ENCODE measurements at places on chromosomes 1 and 21.

DNA sequence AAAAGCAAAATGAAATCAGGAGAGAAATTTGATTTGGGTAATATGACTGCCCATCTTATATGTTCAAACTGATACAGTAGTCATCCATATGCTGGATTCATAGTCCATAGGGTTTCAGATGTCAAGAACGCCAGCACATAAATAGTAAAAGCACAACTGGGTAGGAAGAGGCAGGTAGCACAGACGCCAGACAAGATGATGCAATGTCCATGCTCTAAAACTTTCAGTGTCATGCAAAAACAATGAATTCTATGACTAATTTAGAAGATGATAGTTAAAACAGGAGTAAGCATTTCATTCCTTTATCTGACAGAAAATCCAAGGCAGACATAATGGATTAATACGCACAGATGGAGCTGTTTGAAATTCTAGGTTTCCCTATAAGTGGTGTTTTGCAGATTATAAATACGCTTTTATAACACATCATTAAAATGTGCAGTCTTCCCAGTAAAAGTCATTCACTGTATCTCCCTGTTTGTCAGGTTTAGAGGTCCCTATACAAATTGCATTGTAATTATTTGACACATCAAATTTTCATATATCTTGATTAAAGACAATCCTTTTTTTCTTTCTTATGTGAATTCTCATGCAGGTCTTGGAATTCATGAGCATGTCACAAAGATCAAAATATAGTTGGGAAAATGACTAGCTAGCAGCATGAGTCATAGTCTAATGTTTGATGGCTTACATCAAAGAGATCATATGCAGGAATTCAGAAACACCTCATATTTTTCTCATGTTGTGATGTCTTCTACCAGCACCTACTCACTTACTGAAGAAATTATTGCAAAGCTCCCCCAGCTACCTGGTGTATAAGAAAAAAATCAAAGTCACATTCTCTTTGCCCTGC is 139.9 kb downstream of the DSCAM start:
- no peak for DNase-seq

DNA sequence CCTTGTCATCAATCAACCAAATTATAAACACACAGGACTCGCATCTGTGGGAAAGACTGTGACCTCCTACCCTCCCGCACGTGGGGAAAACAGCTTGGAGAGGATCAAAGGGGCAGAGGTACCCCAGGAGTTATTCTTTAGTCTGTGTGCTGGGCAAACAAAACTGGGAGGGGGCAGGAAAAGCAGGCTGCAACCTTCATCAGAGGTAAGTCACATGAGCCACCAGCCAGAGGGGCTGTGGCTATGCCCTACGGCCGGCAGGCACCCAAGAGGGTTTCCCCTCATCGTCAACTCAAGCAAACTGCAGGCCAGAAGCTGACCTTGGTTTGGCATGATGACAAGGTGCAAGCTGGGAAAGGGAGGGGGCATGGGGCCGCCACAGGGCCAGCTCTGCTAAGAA is 12.5 kb downstream of the SMIM12 start:
- no peak for DNase-seq

GRCh38 chr1:160534823-160535605 is 12.0 kb upstream of the SLAMF6 start:
- DNase-seq = no peak

GRCh38 chr1:44973645-44974044 is 12.8 kb downstream of the EIF2B3 start:
- no peak for DNase-seq

DNA sequence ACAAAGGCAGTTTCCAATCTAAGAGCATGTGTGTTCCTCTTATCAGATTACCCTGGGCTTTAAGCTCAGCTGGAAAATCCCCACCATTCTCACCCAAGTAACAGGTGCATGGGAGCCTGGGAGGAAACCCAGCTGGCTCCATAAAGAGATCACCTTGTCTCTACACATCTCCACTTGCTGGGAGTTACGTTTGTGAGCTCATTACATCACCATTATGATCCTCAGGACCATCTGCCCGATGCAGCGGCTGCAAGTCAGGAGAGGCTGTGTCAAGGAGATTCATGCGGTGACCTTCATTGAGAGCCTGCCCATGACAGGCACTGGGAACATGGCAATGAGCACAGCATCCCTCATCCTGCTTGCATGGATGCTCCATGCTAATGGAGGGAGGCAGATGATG is 618.0 kb downstream of the NPHP4 start:
- no peak for DNase-seq

- no peak for DNase-seq
Measured at GRCh38 chr1:182629499-182630096, 25.4 kb upstream of the RGS16 start.

DNA sequence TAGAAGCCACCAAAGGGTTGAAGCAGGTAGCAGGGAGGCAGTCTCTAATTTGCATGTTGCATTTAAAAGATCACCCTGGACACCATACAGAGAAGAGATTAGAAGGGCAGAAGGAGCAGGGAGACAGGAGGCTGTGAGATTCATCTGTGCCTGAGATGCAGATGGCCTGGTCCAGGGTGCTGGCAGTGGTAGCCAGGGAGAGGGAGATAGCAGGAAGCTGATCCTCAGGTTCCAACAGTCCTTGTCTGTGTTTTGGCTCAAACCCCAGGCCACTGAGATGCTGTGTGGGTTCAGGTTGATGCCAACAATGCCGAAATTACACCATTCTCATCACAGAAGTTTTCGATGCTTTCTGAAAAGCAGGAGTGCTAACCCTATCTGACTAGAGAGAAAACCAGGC is 113.7 kb downstream of the KAZN start:
- no peak for DNase-seq

All from NCI-H1417 treated with DMSO at 0.1 percent for 48 hours (cell line).